ENCODE measurements at places on chromosomes 13 and 19.

GRCh38 chr19:30148039-30148790 is 206.2 kb downstream of the URI1 start:
- no peak for DNase-seq

- DNase-seq, result no peak
Measured at GRCh38 chr13:59374691-59375090, 789.0 kb downstream of the DIAPH3 start.

DNA sequence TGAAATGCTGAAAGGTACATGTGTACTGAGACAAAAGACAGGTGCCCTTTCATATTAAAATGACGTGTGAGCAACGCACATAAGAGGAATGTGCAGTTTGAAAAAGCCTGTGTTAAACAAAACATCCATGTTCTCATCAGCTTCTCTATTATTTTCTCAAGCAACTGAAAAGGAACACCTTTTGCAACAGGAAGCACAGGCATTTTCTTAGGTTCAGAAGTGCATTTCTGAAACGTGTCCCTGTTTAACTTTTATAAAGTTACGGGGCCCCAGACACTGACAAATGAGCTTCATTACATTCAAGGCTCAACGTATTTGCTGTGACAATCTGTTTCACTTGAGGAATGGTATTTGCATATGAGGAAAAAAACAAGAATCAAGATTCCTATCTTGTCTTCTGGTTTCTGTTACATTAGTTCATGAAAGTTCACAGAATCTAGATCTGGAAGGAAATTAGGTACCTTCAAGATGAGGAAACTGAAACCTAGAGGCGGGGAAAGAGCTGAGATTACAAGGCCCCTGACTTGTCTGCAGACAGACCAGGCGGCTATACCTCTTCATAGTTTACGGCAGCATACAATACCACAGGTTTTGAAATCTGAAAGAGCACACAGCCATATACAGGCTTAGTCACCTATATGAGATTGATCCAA is 431.7 kb downstream of the KLF12 start:
- no peak for DNase-seq

- no peak for DNase-seq
Measured at GRCh38 chr13:107931056-107931455, 284.3 kb downstream of the LIG4 start.

DNA sequence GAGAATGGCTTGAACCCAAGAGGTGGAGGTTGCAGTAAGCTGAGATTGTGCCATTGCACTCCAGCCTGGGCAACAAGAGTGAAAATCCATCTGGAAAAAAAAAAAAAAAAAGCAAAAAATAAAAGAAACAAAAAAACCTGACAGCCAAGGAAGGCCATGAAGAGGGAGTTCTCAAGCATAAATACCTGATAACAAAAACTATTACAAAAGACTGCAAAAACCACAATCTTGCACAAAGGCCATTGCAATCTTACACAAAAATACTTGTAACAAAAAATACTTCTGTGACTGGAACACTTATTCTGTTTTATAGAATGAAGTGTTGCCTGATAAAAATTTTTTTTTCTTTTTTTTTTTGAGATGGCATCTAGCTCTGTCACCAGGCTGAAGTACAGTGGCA is 61.5 kb upstream of the TSC22D1 start:
- no peak for DNase-seq

GRCh38 chr19:57559008-57559403 is 657 bp downstream of the ZNF550 start:
- peak; percentile 18 for DNase-seq

GRCh38 chr13:22839603-22840530 is 340.9 kb upstream of the SGCG start:
- DNase-seq, result no peak

GRCh38 chr13:25584087-25584486 is 212.3 kb downstream of the ATP8A2 start:
- DNase-seq, result no peak

DNA sequence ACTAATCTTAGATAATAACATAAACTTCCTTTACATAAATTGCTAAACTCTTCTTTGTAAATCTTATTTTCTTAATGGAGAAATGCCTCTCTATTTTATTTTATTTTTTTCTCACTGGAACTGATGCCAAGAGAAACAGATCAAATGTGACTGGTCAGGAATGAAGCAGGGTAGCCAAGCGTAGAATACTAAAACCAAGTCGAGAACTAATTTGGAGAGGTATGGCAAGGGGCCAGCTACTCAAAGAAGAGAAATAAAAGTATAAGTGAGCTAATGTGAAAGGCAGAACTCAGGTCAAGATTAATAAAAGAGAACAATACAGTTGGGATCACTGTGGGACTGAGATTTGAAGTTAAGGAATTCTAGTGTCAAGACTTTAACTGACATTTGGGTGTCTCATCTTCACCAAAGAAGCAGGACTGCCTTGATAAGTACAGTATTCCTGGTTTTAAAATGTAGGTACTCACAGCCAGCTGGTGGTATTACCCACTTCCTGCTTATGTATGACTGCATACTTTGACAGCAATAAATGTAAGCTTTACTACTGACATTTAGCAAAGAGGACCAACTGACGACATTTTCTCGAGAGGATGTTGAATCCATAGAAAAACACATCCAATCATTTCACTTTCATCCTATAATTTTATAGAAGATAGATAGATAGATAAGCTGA is 1192.2 kb downstream of the EFNB2 start:
- DNase-seq, result no peak

GRCh38 chr13:113588394-113589111 is 4.0 kb downstream of the TFDP1 start:
- no peak for DNase-seq

DNA sequence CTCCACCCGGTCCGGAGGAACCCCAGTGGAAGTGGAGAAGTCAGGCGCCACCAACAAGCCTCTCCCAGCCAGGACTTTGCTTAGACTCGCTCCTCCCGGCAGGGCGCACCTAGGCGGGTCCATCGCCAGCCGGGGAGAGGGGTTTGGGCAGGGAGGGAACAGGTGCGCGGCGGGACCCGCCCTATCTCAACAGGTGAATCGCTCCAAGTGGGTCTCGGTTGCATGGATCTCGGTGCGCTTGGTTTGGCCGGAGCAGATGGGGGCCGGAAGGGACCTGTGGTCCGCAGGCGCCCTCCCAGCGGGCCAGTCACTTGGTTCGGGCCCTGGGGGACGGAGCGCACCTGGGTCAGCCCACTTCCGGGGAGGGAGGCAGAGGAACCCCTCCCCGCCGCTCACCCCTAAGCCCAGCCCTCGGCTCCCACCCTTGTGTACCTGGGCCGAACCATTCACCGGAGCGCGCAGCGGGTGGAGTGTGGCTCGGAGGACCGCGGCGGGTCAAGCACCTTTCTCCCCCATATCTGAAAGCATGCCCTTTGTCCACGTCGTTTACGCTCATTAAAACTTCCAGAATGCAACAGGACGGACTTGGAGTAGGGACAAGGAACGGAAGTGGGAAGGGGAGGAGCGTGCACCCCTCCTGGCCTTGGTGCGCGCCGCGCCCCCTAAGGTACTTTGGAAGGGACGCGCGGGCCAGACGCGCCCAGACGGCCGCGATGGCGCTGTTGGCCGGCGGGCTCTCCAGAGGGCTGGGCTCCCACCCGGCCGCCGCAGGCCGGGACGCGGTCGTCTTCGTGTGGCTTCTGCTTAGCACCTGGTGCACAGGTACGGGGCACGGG is at the start of gene LSR:
LSR (plus strand) TSS at position 693 of the 836 bp plus-strand sequence; CDS start at position 714, 21 bp downstream.
- no peak for DNase-seq

DNA sequence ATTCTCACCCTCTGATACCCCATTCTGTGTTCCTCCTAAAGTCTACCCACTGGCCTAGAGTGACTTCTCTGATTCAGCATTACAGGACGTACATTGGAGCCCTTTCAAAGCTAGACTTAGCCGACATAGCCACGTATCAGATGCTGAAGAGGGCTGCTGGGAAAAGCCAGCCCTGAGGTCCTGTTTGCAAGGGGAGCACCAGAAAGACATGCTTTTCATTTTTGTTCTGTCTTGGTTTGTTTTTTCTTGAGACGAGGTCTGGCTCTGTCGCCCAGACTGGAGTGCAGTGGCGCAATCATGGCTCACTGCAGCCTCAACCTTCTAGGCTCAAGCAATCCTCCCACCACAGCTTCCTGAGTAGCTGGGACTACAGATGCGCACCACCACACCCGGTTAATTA is 6.3 kb upstream of the ZSWIM4 start:
- no peak for DNase-seq

DNA sequence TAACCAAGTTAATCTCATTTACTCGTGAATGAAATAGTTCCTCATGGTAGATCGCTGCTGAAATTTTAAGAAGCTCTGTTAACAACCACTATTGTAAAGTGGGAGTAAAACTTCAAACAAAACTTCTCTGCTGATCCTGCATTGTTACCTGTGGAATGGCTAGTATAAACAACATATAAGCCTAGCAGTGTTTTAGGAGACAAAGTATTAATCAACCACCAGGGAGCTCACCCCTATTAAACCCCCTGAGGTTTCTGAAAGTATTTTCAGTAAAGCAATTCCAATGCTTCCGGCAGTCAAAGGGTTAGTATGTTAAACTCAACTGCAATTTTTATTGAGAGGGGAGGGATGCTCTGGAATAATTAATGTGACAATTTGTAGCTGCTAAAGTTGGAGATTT is 30.0 kb upstream of the PCDH17 start:
- DNase-seq, result no peak

DNA sequence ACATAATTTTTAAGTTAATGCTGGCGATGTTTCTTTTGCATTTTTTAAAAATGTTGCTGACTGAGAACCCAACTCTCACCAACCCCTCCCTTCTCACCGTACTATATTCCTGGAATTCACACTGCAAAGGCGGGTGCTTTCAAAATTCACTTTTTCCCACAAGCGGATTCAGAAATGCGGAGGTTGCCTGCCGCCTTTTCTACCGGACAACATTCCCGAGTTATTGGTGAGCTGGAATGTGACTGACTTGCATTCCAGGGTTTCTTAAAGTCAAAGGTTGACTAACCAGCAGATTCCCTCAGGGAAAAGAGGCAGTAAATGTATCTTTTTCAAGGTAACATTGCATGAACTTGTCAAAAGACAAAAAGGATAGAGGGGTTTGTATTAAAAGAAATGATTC is 113.3 kb downstream of the RAB20 start:
- DNase-seq, result no peak

DNA sequence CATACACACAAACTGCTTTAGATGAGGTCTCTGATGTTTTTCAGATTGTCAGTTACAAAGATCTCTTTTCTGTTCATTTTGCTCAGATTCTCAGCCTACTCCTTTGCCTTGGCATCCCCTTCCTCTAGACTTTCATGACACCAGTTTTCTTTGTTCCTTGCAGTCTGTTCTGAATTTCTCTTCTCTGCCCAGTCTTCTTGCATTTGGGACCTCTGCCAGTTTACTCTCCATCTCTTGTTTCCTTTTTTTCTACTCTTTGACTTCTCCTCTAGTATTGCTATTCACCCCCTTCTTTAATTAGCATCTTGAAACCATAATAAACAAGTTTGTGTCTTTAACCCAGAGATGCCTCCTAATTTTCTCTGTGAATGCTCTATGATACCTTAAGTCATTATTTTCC is 26.1 kb downstream of the EDNRB start:
- no peak for DNase-seq

DNA sequence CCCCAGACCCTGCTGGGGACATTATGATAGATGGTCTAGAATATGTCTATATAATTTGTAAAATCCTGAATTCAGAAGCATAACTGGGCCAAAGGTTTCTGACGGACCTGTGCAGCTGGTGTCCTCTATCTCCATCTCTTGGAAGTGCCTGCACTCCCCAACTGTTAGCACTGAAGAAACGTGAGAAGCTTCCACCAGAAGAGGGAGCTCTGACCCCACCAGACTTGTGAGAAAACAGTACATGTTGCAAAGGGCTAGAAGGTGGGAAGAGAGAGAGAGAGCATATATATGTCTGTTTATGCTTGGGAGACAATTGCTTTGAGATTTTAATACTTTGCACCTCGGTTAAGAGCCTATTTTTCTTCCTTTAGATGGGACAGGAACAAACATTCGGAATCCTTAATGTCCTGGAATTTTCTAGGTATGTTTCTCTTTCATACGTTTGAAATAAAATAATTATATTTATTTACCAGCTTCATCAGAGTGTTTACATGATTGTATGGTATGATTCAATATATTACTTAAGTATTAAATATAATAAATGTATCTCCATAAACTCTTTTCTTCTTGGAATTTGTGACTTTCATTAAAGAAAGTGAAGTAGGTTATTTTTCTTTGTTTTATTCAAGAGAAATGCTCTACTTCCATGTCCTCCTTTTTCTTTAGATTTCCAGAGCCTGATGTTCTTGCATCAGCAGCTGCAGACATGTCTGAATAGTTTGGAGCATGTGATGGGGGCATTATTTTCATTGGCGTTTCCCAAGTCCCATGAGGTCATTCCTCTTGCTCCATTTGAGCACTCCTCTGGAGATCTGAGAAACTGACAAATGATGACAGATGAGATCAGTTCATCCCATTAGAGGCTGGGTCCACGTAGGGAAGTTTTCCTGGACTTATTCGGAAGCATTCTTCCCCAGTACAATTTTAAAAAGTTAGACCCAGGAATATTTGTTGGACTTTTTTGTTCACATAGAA is 202.9 kb downstream of the ATP8A2 start:
- DNase-seq, result peak; percentile 56

- DNase-seq, result no peak
Measured at GRCh38 chr13:34346626-34347025, 528.7 kb downstream of the RFC3 start.

GRCh38 chr13:92187378-92187989 is 789.1 kb downstream of the GPC5 start:
- DNase-seq, result no peak

- peak; percentile 99 for DNase-seq
Measured at GRCh38 chr19:15125232-15126067, 18.2 kb downstream of the SYDE1 start.

GRCh38 chr19:5076440-5077208 is 107.7 kb downstream of the KDM4B start:
- no peak for DNase-seq

- DNase-seq, result no peak
Measured at GRCh38 chr13:80389073-80390038, 48.4 kb upstream of the SPRY2 start.

- DNase-seq, result no peak
Measured at GRCh38 chr19:44890366-44891015, 563 bp upstream of the TOMM40 start.

DNA sequence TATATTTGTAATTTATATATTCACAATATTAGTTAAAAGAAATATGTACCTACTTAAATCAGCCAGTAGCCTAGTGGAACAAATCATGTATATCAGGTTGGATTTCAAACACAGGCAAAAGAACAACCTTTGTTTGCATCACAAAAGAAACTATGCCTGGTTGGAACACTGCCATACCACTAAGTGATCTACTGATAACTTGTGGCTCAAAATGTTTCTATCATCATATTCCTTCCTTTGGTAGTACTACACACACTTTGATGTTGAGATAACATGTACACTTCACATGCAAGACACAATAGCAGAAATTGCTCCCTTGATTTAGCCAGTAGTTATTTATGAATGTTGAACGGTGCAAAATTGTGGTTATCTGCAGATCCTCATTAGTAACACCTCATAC is 146.0 kb upstream of the GPC6 start:
- no peak for DNase-seq
